Frontal cortex (tissue), 4 donors: ENCODE measurements at places on chromosomes 1 and 21.

- no peak for DNase-seq
These were observed 61.1 kb downstream of the FHAD1 start for GRCh38 chr1:15308135-15308534.

DNA sequence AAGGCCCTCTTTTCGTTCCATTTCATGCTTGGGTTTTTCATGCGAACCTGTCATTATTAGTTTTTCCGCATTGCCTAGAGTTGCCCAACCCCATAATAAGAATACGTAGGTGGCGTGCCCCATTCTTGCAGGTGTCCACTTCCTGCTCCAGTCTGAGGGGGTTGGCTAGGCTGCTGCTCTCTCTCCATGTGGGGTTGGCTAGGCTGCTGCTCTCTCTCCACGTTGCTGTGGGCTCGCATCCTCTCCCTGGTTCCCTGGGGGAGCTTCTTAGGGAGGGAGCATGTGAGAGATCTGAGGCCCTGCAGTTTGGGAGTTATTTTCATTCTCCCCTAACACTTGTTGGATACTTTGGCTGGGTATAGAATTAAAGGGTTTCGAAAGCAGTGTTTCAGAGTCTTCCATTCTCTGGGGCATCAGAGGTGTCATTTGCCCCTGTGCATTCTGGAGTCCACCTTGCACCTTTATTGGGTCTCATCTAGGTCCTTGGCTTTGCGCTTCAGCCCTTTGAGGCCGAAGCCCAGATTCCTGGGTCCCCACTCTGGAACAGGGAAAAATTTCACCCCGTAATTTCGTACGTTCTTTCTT is 8.6 kb downstream of the C1orf35 start:
- DNase-seq = no peak

- DNase-seq = no peak
These were observed 15.9 kb downstream of the SHISA4 start for GRCh38 chr1:201904579-201904978.

- no peak for DNase-seq
These were observed 1.8 kb downstream of the RAB13 start for GRCh38 chr1:153984123-153984894.

DNA sequence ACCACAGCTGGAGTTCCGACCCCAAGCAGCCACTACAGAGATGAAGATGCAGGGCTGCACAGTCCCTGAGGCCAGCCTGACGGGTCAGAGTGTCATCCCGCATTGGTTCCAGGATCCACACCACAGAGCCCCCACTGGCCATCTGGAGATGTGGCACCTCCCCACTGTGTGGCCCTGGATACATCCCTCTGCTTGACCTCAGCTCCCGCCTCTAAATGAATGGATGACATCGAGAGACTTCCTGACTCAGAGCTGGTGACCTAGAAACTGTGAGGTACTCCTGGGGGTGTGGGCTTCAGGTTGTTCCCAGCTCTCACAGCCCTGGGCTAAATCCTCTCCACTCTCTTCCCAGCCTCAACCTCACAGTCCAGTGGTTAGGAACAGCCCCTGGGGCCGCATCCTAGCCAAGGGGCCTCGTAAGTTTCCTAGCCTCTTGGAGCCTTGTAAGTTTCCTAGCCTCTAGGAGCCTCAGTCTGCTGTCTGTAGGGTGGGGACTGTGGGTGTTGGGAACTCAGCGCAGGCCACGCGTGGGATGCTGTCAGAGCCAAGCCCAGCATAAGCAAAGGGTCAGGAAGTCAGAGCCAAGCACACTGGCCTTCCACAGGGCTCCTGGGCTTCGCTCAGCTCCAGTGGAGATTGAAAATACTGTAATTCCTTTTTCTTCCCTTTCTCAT is 87.5 kb upstream of the RUNX3 start:
- no peak for DNase-seq

DNA sequence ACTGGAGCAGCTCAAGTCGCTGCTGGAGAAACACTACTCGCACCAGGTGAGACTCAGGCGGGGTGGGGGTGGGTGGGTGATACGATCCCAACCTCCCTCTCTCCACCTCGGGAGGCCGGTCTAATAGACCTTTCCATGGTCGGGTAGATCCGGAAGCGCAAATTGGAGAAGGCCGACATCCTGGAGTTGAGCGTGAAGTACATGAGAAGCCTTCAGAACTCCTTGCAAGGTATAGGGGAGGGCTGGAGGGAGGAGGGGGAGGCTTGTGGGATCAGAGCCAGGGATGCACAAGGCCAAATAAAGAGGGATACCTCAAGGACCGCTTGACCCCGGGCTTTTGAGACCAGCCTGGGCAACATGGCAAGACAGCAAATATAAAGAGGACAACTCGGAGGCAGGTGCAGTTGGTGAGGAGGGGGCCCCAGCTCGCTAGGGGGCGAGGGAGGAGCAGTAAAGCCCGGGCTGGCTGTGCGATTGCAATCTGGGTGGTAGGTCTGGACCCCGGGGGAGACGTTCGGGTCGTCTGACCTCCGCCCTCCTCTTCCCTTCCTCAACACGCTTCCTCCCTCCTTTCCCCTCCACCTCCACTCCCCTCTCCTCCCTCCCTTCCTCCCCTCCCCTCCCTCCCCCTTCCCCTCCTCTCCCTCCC is 546 bp downstream of the HES3 start:
- no peak for DNase-seq
